Stimulated activated memory B cell treated with anti-CD40 and anti-IgM and Interleukin-4, amounts not matched to agents 10 μg/mL and 1 μg/mL and 100 μg/mL, for 72 hours (primary cell): ENCODE measurements at places on chromosomes 7 and 10.

DNA sequence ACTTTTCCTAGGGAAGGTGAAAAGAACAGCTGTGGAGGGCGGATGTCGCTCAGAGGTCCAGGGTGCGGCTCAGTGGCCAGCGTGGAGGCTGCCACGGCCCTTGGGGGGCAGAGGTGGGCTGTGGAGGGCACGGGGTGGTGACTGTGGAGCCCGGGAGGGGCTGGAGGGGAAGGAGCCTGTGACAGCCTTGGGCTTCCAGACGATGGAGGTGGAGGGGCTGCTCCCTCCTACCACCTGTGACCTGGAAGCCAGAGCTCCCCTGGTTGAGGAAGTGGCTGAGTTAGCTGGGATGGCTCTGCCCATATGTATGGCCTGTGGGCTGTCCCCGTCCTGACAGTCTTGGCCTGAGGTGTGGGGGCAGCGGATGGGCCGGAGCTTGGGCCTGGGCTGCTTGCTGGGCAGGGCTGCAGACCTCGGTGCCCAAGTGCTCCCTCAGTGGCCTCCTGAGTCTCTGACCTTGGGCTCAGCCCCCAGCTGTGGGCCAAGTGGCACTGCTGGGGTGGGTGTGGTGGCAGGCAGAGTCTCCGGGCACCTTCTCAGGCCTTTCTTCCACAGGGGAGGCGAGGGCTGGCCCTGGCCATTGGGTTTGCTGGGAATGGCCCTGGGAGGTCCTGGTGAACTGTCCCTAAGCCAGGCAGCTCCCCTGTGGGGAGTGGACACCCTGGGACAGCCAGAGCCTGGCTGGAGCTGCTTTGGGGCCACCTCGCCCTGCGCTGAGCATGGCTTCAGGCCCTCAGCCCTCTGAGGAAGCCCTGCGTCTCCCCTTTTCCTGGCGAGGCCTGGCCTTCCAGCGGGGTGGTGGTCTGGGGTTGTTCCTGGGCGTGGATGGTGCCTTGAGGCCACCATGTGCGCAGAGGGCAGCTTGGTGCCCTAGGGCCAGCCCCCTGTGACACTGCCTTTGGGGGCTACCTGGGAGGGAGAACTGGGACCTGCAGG lies 3.9 kb downstream of the BRI3 start:
- ATAC-seq: no peak

DNA sequence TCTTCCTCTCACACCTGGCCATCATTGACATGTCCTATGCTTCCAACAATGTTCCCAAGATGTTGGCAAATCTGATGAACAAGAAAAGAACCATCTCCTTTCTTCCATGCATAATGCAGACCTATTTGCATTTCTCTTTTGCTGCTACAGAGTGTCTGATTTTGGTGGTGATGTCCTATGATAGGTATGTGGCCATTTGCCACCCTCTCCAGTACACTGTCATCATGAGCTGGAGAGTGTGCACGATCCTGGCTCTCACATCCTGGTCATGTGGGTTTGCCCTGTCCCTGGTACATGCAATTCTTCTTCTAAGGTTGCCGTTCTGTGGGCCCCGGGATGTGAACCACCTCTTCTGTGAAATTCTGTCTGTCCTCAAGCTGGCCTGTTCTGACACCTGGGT lies 19.2 kb downstream of the OR2A14 start:
- no peak for ATAC-seq

DNA sequence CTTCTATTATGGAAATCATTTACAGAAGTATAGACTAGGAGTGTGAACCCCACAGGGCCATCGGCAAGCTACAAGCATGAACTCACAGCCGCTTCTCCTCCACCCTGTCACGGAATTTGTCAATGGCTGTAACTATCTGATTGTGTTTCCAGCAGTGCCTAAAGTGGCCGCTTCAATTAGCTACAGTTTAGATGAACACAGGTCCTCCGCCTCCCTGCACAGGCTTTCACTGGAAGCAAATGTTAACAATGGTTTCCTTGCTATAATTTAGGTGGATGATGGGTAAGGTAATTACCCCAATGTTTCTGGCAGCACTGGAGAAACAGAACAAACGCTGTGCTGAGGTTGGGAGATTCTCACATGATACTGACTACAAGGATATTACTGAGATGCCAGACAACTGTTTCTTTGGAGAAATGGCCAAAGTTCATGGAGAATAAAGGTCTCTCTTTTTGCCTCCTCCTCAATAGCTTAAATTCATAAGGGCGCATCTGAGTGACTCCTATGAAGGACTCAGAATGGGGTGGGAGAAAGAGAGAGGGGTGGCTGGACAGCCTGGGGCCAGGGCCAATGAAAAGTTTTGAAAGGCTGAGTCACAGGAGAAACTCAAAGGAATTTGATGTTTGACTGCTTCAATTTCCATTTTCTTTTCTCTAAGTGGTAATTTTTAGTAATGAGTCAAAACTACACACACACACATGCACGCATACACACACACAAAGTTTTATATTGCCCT lies 78.9 kb downstream of the SVIL start:
- ATAC-seq: no peak

GRCh38 chr10:124086787-124087671 lies 6.4 kb downstream of the CHST15 start:
- no peak for ATAC-seq

DNA sequence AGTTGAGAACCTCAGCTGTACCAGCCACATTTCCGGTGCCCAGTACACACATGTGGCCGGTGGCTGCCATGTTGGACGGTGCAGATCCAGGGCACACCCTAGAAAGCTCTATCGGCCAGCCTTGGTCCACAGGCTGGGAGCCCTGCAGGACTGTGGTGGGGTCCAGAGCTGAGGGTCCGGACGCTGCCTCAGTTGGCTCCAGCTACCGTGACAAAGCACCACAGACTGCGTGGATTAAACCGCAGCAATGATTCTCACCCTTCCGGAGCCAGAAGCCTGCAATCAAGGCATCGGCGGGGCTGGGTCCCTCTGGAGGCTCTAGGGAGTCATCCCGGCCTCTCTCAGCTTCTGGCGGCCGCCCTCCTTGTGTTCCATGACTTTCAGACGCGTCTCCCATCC lies 50.1 kb downstream of the PDGFA start:
- ATAC-seq: no peak

GRCh38 chr10:119454316-119454715 lies 88.2 kb downstream of the RGS10 start:
- ATAC-seq: no peak
